Putamen (tissue), 1 donor: ENCODE measurements at places on chromosomes 16 and 17.
A peak's percentile ranks its signal among the peaks of the same experiment; 100 is the strongest.

- no peak for DNase-seq
Measured at GRCh38 chr17:29394761-29395160, 4.6 kb downstream of the TAOK1 start.

- no peak for DNase-seq
Measured at GRCh38 chr17:68961214-68961882, 6.2 kb upstream of the ABCA8 start.

DNA sequence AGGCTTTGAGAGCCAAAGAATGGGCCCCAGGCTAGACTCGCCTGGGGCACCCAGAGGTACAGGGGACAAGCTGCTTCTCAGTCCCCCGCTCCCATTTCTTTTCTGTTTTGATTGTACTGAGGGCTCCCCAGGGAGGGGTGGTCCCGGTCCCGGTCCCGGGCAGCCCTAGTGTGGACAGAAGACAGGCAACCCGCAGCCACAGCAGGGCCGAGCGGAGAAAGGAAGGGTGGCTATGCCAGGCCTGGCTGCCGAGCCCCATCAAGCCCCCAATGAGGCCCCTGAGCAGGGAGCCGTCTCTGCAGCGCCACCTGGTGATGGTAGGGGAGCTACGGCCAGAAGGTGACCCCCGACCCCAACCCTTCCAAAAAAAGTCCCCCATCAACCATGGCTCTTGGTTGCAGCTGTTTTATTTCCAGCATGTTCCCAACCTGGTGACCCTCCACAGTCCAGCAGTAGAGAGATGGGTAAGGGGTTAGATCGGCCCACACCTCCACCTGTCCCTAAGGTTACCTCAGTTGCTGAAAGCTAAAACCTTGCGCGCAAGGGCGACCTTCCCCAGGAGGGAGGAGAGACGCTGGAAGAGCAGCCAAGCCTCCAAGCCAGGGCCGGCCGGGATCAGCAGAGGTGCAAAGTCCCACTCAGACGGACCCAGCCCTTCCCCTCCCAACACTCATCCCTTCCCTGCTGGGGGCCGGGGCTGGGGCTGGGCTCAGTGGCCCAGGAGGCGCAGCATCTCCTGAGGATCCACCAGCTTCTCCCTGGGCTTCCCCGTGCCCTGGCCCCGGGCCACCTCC, 2.6 kb upstream of the GRIN2C start:
- DNase-seq: peak; percentile 56

DNA sequence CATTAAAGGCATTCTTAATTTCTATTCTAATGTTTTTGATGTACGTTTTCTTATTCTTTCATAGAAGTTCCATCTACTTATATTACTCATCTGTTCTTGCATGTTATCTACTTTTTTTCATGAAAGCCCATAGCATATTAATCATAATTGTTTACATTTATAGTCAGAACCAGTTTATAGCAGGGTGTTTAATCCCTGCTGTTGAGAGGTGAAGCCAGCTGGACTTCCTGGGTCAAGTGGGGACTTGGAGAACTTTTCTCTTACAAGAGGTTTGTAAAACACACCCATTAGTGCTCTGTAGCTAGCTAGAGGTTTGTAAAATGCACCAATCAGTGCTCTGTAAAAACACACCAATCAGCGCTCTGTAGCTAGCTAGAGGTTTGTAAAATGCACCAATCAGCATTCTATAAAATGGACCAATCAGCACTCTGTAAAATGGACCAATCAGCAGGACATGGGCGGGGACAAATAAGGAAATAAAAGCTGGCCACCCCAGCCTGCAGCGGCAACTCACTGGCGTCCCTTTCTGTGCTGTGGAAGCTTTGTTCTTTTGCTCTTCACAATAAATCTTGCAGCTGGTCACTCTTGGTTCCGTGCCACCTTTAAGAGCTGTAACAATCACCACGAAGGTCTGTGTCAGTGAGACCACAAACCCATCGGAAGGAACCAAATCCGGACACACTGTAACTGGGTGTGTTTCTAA, 120.6 kb downstream of the TANC2 start:
- DNase-seq: no peak

DNA sequence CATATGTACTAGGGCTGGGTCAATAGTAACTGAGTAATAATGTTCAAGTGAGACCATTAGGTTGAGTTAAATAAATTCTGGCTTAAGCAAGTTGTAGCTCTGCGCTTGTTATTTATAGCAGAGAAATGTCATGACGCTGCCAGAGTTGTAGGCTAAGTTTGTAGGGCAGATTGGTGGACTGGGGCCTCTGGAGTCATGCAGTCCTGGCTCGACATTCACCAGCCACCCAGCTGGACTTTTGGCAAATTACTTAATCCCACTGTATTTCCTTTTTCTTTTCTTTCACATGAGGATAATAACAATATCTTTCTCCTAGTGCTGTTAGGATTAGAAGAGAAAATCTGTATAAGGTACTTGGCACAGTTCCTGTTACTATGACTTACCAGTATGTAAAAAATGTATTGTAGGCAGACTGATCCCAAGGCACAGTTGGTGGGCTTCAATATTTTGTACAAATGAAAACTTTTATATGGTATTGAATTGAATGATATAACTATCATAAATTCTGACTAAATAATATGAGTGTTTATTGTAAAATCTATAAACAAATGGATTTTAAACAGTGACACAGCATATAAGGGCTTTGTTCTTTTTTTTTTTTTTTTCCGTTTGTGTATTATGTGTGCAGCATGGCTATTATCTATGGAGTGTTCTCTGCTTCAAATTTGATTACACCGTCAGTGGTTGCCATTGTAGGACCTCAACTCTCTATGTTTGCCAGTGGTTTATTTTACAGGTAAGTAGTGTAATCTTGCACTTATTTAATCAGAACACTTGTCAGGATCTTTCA, 2.6 kb downstream of the MFSD11 start:
- DNase-seq: no peak

DNA sequence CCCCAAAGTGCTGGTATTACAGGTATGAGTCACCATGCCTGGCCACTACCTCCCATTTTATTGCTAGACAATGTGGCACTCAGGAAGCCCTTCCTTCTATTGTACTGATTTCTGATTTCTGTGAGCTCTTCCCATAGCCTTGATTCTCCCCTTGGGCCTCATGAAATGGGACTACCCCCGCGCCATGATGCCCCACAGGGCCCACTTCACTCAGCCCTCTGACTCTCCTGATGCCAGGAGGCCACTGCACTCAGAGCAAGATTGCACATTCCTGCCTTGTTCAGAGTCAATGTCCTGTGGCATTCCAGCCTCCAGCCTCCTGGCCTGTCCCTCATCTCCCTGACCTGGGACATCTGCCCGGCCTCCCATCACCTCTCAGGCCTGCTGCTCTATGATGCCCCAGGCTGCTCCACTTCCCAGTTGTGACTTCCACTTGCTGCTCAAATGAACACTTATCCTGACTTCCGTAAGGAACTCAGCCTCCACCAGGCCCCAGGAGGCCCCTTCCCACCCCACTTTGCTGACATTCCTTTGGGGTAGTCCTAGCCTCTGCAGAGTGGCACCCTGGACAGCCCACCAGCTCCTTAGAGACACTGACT, 66.6 kb upstream of the KSR1 start:
- DNase-seq: no peak

DNA sequence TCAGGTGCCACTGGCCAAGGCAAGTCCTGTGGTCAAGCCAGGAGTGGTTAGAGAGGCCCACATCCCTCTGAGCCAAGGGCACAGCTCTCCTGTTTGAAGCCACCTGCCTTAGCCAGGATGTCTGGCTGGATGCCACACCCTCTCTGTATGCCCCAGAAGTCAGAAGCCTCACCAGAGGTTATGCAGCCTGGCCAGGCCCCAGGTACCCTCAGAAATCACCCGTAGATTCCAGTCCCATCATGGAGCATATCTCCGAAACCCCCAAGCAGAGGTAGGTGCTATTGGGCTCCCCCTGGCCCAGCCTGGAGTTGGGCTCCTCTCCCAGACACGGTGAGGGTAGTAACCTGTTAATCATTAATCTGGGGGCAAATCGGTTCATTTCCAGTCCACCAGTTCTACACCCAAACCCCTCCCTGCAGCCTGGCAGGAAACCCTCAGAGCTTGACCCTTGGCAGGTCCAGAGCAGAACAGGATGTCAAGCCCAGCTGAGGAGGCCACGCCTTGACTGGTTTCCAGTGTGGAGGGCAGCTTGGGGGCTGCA, 60.6 kb upstream of the TMEM97 start:
- DNase-seq: no peak

GRCh38 chr16:23172994-23173393, 9.6 kb upstream of the SCNN1G start:
- DNase-seq: no peak

DNA sequence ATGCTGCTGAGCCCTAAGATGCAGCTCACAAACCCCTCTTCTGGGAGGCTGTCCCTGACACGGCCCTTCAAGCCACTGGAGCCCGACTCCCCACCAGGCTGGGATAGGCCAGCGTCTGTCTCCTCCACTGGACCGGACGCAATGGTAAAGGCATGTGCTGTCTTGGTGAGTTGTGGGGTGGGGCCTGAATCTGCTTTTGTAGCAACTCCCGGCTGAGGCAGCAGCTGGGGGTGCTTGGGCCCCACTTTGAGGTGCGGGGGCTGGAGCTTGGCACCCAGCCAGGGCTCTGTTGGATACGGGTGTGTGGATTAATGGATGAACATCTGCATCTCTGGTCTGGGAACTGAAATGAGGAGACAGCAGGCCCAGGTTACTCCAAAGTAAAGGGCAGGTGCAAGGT, 3.5 kb upstream of the NLRC3 start:
- DNase-seq: no peak

- no peak for DNase-seq
Measured at GRCh38 chr16:6708576-6709215, 623.9 kb upstream of the RBFOX1 start.

GRCh38 chr16:22300427-22301071, 3.3 kb downstream of the POLR3E start:
- peak; percentile 79 for DNase-seq

- DNase-seq: no peak
Measured at GRCh38 chr17:20967776-20968175, 75.0 kb downstream of the USP22 start.

- DNase-seq: no peak
Measured at GRCh38 chr16:4948903-4949766, 9.0 kb upstream of the SEC14L5 start.

DNA sequence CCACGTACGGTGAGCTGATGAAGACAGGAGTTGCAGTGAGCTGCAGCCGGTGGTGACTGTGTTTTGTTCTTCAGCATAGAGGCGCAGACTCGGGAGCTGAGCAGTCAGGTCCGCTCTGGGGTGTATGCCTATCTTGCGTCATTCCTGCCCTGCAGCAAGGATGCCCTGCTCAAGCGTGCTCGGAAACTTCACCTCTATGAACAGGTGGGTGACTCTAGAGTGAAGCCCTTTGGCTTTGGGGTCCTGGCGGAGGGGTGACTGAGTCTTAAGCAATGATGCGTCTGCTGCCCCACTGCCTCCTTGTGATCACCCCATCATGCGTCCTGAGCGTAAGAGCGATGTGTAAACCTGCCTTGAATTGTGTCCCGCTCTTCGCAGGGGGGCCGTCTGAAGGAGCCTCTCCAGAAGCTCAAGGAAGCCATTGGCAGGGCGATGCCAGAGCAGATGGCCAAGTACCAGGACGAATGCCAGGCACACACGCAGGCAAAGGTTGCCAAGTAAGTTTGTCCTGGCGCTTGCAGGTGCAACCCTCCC, 22.9 kb downstream of the UBN1 start:
- peak; percentile 27 for DNase-seq

GRCh38 chr16:19164285-19164684, 3.8 kb upstream of the SYT17 start:
- no peak for DNase-seq

- no peak for DNase-seq
Measured at GRCh38 chr17:63960006-63960405, 12.7 kb downstream of the SCN4A start.

- DNase-seq: no peak
Measured at GRCh38 chr17:43840814-43841213, 6.2 kb upstream of the CD300LG start.

- DNase-seq: no peak
Measured at GRCh38 chr17:81659038-81659437, 2.7 kb upstream of the PDE6G start.

DNA sequence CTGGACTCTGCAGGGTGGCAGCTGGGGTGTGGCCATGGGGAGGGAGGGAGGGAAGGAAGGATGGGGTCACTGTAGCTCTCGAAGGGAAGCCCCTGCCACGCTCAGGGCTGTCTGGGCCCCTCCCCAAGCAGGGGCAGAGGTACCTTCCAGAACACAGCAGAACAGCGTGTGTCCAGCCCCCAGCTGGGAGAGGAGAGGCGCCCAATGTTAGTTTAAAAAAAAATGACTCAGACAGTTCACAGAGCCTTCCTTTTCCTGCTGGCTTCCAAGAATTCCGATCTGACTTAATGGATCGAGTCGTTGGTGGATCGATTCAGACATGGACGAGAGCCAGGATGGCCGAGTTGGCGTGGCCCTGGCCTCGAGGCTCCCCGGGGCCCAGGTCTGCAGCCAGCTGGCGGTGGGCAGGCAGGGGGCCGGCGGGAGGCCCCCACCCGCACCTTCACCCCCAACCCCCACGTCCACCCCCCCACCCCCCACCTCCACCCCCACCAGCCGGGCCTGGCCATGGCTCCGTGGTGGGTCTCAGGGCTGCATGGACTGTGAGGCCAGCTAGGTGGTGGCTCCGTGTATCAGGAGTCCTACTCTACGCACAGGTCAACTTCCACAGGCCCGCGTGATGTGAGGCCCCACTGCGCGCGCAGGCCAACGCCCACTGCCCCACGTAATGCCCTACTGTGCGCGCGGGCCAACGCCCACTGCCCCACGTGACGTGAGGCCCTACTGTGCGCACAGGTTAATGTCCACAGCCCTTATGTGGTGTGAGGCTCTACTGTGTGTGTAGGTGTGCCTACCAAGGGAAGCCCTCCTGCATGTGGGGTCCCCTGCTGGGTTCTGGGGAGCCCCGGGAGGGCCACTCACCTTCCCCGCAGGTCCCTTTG, 21.8 kb downstream of the CACNA1H start:
- no peak for DNase-seq

DNA sequence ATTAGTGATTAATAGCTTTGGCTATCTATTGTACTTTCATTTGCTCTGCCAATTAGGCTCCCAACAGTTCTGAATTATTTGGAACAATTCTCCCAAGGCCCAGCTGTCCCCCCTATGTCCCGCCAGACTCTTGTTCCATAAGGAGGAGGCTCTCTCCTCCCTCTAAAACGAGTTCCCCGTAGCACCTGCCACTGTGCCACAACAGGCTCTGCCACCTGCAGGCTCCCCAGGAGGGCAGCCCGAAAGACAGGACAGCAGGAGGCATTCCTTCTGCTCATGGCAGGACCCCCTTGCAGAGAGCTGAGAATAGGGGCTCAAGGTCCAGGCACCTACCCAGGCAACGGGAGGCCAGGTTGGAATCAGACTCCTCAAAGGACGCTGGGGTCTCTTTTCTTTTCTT, 9.0 kb downstream of the PITPNM3 start:
- DNase-seq: no peak
